AG09319 (cell line): ENCODE measurements at places on chromosomes 2 and 18.

- DNase-seq = no peak
These were observed 1.5 kb upstream of the TRABD2A start for GRCh38 chr2:84882414-84882738.

- no peak for DNase-seq
These were observed 613.3 kb downstream of the TSN start for GRCh38 chr2:122368576-122369243.

GRCh38 chr2:241178961-241179360 lies 9.5 kb upstream of the ANO7 start:
- no peak for DNase-seq

GRCh38 chr2:208792766-208793165 lies 386.2 kb downstream of the PTH2R start:
- no peak for DNase-seq

GRCh38 chr2:129757366-129757914 lies 222.0 kb upstream of the RAB6C start:
- no peak for DNase-seq

DNA sequence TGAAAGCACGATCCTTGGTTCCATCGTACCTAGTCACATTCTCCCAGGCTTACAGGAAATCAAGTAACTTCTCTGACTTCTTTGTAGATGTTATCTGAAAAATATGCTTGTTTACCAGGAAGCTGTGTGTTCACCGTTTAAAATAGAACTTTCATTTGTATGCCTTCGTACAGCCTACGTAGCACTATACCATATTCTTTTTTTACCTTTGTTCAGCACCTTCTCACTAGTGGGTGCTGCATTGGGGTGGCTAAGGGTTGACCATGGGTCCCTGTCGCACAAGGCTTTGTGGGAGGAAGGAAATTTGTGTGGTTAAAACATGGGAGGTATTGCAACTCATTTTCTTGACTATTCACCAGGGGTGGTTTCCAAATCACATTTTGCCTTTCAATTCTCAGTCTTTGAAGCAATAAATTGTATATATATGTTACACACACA lies 16.6 kb downstream of the MALT1 start:
- DNase-seq = no peak

DNA sequence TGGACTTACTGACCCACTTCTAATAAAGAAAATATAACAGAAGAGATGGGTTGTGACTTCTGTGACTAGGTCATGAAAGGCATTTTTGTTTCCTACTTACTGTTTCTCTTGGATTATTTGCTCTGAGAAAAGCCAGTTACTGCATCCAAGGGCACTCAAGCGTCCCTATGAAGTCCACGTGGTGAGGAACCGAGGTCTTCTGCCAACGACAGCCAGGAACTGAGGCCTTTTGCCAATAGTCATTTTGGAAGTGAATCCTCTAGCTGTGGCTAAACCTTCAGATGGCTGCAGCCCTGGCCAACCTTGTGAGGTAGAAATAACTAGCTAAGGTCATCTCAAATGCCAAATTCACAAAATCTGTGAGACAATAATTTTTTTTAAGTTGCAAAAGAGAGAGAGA lies 449.8 kb upstream of the RGPD4 start:
- DNase-seq = no peak

- no peak for DNase-seq
These were observed 82.3 kb downstream of the ARL4C start for GRCh38 chr2:234414596-234414995.

DNA sequence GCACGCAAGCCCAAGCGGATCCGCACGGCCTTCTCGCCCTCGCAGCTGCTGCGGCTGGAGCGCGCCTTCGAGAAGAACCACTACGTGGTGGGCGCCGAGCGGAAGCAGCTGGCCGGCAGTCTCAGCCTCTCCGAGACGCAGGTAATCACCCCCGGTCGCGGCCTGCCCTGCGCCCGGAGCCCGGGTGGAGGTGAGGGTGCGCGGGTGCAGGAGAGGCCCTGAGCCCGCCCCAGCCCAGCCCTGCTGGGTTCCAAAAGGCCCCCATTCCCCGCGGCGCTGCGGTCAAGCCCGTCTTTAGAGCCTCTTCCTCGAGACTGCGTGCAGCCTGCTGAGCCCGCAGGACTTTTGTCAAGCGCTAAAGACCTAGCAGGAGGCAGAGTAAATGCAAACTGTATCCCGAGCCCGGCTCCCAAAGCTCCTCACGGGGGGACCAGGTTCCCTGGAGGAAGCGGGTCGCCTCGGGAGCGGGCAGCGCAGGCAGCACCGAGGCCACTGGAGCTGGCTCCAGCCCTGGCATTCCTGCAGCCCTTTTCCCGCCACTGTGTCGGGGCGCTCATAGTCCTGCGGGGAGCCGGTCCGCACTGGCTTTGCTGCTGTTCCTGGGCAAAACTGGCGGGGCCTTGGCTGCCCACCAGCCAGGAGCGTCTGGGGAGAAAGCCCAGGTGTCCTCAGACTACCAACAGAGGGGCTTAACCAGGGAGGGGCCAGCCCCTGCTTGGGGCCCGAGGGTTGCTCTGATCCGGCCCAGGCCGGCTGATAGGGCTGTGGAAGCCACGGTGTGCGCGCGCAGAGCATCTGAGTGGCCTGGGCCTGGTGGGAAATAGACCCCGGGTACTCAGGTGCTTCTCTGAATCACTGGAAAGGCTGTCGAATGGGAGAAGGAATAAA lies 7.3 kb downstream of the EMX1 start:
- no peak for DNase-seq

DNA sequence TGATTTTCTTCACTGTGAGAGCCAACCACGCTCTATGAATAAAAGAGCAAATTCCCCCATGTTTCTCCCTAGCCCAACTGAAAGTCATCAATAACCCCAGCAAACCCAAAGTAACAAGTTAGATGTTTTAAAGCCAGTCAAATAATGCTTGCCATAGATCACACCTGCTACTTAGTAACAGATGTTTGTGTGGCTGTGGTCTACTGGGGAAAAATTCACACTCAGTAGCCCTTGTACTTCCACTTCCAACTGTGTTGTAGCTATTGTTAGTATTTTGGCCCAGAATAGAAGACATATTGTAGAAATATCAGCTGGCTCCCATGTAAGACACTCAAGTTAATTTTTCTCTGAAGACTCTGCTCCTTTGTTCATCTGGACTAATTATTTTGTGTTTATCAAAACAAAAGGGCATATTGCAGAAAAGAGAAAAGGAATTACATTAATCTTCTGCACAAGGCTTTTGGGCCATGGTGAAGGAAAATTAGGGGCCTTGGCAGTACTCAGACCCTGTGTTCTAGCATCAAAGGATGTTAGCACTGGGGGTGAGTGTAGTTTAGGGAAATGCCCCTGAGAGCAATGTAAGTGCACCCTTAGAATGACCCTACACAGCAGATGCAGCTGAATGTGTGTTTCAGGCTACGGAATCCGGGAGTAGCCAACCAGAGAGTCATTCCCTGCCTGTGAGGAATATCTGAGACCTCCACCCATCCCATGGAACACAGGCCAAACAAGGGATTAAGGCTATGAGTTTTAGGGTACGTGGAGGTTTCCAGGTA lies 521.9 kb downstream of the EPHA4 start:
- no peak for DNase-seq

- DNase-seq = no peak
These were observed 67.3 kb downstream of the RHBDD1 start for GRCh38 chr2:226903179-226903578.

- no peak for DNase-seq
These were observed 55.9 kb downstream of the FEZ2 start for GRCh38 chr2:36541891-36542595.

GRCh38 chr2:2879781-2880180 lies 497.8 kb downstream of the EIPR1 start:
- DNase-seq = no peak

GRCh38 chr2:179191110-179191509 lies 73.5 kb downstream of the SESTD1 start:
- DNase-seq = no peak

DNA sequence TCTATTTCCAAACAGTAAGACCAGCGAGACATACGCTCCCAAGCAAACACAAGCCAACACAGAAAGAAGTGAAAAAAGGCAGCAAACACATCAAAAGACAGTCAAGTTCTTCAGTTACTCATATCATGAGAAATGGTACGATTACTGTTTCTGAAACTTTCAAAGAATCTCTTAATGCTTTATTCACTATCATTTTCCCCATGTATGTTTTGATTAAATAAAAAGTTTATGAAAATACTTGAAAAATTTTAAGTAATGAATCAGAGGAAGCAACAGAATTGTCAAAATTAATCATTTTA lies 114.9 kb downstream of the HDAC4 start:
- no peak for DNase-seq

- peak; percentile 86 for DNase-seq
These were observed 44.0 kb downstream of the ARHGEF33 start for GRCh38 chr2:38933653-38934052.
